ENCODE measurements at places on chromosomes 4 and X. TPM values are rescaled to one million over a fixed set of nuclear protein-coding genes. Genes with fewer than 3 reads are reported as not detected.

The PITX2 gene
- 1.7 TPM for total RNA-seq

The XAGE1A gene
- not detected for total RNA-seq

The FOXO4 gene
- total RNA-seq: 5.6 TPM

The TMEM175 gene
- total RNA-seq: 18.5 TPM

The FAM184B gene
- 0.47 TPM for total RNA-seq

The SPINK2 gene
- total RNA-seq: not detected

The SOD3 gene
- 16.4 TPM for total RNA-seq

The GPRASP1 gene
- 2.5 TPM for total RNA-seq

The MAGEA12 gene
- total RNA-seq: 0.23 TPM

The GAGE2A gene
- not detected for total RNA-seq

The FBXO8 gene
- 8.2 TPM for total RNA-seq

The SYP gene
- total RNA-seq: 0.47 TPM

The CXorf51B gene
- total RNA-seq: not detected

The APOOL gene
- 15.4 TPM for total RNA-seq

The MGAT4D gene
- not detected for total RNA-seq

The SLC25A43 gene
- 30.9 TPM for total RNA-seq

The DGAT2L6 gene
- total RNA-seq: not detected

The HOPX gene
- total RNA-seq: not detected

The P2RY8 gene
- not detected for total RNA-seq

The MGARP gene
- total RNA-seq: not detected

The HDX gene
- 2.8 TPM for total RNA-seq

The WAS gene
- not detected for total RNA-seq

The CTBP1 gene
- total RNA-seq: 266 TPM

The GPR173 gene
- 2.2 TPM for total RNA-seq

The GABRG1 gene
- total RNA-seq: not detected

The MND1 gene
- 7.9 TPM for total RNA-seq

The TRIM2 gene
- 20.2 TPM for total RNA-seq

The GAGE12E gene
- total RNA-seq: not detected

The RASL11B gene
- 0.07 TPM for total RNA-seq

The ZNF185 gene
- total RNA-seq: 77.0 TPM

The PNMA3 gene
- total RNA-seq: not detected

The FAM53A gene
- 3.1 TPM for total RNA-seq

The PABPC4L gene
- 0.47 TPM for total RNA-seq

The TLR3 gene
- not detected for total RNA-seq

The F8A2 gene
- not detected for total RNA-seq

The NDP gene
- total RNA-seq: 4.4 TPM

The SPANXD gene
- not detected for total RNA-seq

The CDKL2 gene
- total RNA-seq: 0.55 TPM

The CXCR3 gene
- total RNA-seq: not detected

The PNMA6A gene
- not detected for total RNA-seq

Measured in PC-3 (cell line).